ENCODE measurements at places on chromosomes 2 and 18.

DNA sequence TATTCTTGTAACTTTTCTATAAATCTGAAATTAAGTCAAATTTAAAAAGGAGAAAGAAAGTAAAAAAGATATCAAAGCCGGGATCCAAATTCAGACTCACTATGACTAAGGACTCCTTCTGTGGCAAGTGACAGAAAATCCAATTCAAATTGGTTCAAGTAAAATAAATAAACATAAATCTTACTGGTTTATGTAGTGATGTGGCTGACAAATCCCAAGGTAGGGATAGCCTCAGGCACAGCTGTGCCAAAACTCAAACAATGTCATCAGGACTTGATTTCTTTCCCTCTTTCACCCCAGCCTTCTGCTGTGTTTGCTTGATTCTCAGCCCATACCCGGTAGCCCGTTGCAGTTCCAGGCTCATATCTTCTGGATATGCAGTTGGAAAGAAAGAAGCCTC, 284.6 kb downstream of the SP3 start:
- no peak for DNase-seq

- no peak for DNase-seq
Observed at GRCh38 chr2:237876061-237876526, 16.7 kb downstream of the RAMP1 start.

DNA sequence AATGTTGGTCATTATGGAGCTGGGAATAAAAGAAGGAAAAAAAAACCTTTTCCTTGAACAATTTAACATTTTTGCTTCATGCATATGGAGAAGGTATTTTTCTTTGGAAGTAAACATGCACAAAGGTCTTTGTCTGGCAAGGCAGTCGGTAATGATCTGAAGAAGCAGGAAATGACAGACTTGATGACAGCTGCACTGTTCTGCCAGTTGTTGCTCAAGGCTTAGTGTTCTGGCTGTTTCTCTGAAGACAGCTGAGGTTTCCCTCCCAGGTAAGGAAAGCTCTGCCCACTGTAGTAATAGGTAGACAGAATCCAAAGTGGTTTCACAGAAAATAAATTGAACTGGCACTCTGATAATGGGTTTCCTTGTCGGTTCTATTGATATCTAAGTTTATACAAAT, 308.4 kb upstream of the GCFC2 start:
- DNase-seq = no peak

GRCh38 chr2:72916743-72917137, 579 bp upstream of the EMX1 start:
- no peak for DNase-seq

DNA sequence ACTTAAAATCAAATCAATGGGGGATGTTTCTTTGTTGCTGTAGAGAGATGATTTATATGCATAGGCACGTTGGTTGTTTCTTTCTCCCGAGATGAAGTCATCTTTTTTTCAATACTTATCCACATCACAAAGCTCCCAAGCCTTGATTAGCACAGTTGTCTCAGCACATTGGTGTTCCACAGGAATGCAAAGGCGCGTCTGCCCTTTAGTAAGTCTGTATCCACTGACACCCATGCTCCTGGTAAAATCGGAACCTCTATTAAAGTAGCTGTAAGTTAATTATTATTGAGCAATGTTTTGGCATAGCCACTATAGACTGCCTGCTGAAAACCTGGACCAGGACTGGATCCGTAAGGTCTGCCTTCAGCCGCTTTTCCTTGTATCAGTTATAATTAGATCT, 77.6 kb upstream of the RBM44 start:
- DNase-seq = no peak
